ENCODE measurements at places on chromosomes 1 and 21.

DNA sequence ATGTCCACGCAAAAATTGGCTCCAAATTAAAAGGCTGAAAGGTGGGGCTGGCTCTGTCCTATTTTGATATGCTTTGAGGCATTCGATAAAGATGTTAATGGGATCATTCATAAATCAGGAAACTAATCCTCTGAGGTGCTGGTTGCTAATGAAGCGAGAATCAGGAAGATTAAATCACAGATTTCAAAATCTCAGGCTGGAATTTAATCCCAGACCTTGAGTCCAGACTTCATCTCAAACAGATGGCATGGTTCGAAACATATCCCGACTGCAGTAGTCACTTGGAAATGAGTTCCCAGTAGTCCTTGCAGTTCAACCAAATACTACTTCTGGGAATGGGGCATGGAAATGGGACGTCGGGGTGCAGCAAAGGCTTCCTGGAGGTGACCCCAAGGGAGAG lies 4.5 kb upstream of the KLF17 start:
- DNase-seq = no peak

DNA sequence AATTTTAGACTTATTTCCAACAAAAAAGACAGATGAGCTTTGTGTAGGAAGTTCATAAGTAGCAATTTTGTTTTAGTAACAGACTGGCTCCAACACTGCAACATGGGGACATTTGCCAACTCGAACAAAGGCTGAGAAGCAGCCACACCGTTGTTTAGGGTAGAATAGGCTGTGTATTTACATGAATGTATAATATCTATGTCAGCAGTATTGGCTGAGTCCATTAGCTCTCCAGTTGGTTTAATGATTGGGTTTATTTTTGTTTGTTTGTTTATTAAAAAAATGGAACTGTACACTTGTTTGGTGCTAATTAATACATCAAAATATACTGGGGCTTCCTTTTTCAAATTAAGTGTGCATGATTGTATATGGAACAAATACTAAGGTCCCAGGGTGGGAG lies 7.3 kb upstream of the TMCO2 start:
- DNase-seq = no peak

- no peak for DNase-seq
These were observed 3.5 kb upstream of the KRTAP27-1 start for GRCh38 chr21:30340714-30341573.

DNA sequence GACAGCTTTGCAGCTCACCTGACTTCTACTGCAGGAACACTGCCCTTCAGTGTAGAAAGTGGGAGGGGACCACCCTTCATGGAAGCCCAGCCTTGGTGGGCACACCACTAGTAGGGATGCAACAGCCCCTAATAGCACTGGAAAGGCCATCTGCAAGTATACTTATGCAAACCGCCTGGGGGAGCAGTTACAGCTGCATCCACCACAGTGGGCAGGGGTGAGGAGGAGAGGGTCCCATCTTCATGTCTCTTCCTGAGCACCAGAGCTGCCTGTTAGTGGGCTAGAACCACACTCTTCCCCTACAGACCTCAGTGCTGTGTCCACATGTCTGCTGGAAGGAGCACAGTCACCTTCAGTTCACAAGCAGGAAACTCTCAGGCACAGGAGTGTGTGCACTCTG lies 66.2 kb upstream of the LHX8 start:
- DNase-seq = no peak

Measured in left ventricle myocardium inferior (tissue), 1 donor.